ENCODE measurements at places on chromosomes 2 and 18. TPM values are rescaled to one million over a fixed set of nuclear protein-coding genes. Genes with fewer than 3 reads are reported as not detected.

Gene CERKL
- not detected for total RNA-seq

Gene HSBP1L1
- total RNA-seq: 54.5 TPM

DNA sequence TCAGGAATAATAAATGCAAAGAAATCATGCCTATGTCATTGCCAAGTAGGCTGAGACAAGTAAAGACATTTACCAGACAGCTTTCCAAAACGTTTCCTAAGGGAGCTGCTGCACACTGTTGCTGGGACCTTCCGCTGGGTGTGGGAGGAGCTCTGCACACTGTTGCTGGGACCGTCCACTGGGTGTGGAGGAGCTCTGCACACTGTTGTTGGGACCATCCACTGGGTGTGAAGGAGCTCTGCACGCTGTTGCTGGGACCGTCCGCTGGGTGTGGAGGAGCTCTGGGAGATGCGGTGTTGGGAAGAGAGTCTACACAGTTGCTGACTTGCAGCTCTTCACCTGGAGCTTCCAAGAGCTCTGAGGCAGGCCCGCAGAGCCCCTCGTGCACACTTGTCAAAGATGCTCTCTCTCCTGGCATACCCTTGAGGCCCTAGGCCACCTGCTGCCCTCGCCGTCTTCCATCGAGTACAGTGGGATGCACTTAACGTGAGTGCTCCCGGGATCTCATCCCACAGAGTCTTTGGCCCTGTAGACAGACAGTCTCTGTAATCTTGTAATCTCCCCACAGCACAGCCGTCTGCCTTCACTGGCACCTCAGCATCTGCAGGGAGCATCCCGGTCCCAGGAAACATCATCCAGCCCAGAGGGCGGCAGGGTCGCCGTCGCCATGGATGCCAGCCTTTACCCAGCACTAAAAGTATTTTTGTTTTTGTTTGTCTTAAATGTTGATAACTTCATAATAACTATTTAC lies 51.4 kb downstream of the TRAPPC12 start:
- H3K36me3 ChIP-seq: no peaks in the 10 kb centered on the region
- no peaks in the 10 kb centered on the region for H3K27me3 ChIP-seq
- H3K27ac ChIP-seq: no peak overlapping the region
- no peak overlapping the region for H3K4me3 ChIP-seq

DNA sequence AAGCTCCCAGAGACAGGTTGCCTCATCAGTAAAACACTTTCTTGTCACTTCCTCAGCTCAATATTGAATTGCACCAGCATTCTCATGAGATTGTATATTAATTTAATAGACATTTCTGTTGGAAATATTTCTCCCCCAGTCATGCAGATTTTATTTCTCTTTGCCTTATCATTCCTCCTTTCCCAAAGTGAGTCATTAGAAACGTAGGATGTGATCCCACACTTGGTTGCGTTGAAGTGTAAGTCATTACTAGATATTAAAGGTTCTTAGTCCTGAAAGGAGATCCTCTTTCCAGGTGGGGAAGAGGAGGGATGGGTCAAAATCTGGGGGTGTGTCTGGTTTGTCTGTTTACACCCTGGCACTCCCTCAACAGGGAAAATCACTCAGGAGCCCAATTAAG lies 438.2 kb downstream of the SLC4A3 start:
- DNase-seq: no peak
- peaks cover 7% of the 10 kb centered on the region for H3K27me3 ChIP-seq
- no peak overlapping the region for H3K4me3 ChIP-seq
- no peaks in the 10 kb centered on the region for H3K36me3 ChIP-seq

DNA sequence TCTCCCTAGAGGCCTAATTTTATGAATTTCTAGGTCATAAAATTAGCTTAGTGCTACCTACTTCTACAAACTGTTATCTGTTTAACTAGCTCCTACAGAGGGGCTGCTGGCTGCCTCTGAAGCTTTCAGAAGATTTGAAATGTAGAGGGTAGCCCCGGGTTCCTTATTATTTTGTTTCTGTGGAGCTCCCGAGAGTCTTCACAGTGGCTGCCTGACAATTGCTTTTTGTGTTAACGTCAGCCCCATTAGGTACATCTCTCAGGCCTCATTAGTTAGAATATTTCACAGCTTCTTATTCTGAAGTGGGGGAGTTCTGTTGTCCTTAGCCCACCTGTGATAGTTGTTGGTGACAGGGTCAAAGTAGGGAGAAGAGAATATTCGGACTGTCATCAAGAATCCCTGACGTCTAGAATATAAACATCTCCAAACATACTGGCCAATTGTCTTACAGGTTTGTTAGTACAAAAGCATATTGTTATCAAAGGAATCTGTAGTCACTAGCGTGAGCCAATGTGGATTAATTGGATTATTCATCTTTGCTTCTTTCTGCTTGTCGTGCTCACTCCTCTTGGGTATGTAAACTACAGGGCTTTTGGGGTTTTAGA lies 77.5 kb downstream of the DIS3L2 start:
- H3K27me3 ChIP-seq: no peaks in the 10 kb centered on the region
- H3K4me1 ChIP-seq: peaks cover 25% of the 10 kb centered on the region
- H3K27ac ChIP-seq: no peak overlapping the region
- H3K4me3 ChIP-seq: no peak overlapping the region

- no peaks in the 10 kb centered on the region for H3K36me3 ChIP-seq
- H3K4me3 ChIP-seq: no peak overlapping the region
- no peak for DNase-seq
- H3K4me1 ChIP-seq: no peaks in the 10 kb centered on the region
- no peak overlapping the region for H3K27ac ChIP-seq
Measured at GRCh38 chr18:45363196-45363595, 252.1 kb upstream of the SLC14A2 start.
